ENCODE measurements at places on chromosomes 4 and X.

- DNase-seq, result no peak
Observed at GRCh38 chrX:153681175-153681574, 6.6 kb upstream of the SLC6A8 start.

DNA sequence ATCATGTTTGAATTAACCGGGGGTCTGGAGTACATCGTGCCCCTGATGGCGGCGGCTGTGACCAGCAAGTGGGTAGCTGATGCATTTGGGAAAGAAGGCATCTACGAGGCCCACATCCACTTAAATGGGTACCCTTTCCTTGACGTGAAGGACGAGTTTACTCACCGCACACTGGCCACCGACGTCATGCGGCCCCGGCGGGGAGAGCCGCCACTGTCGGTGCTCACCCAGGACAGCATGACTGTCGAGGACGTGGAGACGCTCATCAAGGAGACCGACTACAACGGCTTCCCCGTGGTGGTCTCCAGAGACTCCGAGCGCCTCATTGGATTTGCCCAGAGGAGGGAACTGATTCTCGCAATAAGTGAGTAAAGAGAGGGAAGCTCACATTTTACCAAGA is 56.9 kb downstream of the CLCN4 start:
- no peak for DNase-seq

DNA sequence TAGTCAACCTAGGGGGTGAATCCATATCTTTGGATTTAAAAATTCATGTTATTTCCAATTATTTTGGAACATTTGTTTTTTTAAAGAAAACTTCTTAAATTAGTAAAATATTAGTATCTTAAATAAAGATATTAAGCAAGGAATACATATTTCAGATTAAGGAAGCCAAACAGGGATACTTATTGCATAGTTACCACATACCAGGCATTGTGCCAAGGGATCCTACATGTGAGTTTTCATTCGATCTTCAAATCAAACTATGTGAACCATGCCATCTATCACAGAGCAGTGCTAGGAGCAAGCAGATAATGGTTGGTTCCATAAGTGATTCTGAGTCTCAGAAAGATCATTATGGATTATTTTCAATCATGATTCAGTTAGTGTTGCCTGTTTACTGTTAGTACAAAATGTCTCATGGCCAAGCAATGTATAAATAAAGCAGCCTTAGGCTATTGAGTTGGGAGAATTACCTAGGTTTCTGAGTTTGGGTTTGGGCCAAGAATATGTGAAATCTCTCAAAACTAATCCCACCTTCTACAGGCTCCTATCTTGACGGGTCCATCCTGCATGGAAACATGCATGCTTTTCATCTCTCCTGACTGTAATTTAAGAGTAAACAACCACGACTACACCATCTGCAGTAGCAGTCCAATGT is 176.7 kb downstream of the NPFFR2 start:
- no peak for DNase-seq

- no peak for DNase-seq
Observed at GRCh38 chr4:2882341-2882740, 38.7 kb downstream of the ADD1 start.

DNA sequence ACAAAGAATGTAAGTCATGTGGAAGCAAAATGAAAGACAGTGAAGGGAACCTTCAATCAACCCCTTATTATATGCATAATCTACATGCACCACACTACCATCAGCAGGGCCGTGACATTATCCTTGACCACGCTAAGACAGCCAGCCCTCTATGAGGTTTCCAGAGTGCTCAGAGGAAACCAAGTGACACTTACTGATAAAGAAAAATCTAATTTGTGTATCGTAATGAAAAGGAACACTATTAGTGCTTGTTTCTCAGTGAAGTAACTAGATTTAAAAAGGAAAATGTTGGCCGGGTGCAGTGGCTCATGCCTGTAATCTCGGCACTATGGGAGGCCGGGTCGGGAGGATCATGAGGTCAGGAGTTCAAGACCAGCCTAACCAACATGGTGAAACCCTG is 56.4 kb downstream of the ABCG2 start:
- DNase-seq, result no peak

DNA sequence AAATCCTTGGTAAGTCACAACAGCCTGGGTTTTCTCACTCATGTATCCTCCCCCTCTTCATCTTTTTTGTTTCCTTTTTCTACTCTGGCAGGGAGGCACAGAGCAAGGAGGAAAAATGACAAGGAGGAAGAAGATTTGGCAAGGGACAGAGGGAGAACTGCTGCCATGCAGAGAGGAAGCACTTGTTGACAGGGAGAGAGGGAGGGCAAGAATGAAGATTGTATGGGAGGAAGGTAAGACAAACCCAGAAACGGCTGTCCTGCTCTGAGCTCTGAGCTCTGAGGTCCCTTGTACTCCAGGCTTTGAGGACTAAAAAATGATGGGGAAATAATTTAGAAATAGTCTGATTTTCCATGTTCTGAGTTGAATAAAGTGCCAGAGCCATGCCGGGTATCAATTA is 123.9 kb downstream of the DCHS2 start:
- no peak for DNase-seq

- DNase-seq, result no peak
Observed at GRCh38 chr4:94116842-94117241, 90.8 kb upstream of the SMARCAD1 start.

- DNase-seq, result no peak
Observed at GRCh38 chr4:143437937-143438336, 75.6 kb upstream of the SMARCA5 start.

GRCh38 chr4:88335092-88335665 is 43.5 kb upstream of the HERC6 start:
- no peak for DNase-seq

- no peak for DNase-seq
Observed at GRCh38 chr4:188869581-188869980, 730.3 kb downstream of the TRIML1 start.

- DNase-seq, result no peak
Observed at GRCh38 chr4:81870275-81870674, 398.6 kb upstream of the RASGEF1B start.

GRCh38 chr4:19348746-19349145 is 903.0 kb upstream of the SLIT2 start:
- DNase-seq, result no peak

All from right kidney (tissue), 9 donors.